ENCODE measurements at places on chromosomes 7 and 10.

DNA sequence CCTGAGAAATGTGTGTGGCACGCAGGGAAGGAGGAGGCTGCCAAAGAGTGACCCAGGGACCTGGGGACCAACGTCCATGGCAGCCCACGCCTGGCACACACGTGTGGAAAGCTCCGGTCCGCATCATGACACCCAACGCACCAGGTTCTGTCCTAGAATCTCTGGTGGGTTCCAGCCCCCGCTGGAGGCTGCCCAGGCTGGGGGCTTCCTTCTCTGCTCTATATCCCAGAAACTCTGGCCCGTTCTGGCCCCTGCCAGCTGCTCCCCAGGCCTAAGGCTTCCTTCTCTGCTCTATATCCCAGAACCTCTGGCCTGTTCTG is 261.8 kb downstream of the ELFN1 start:
- H3K27me3 ChIP-seq = no peaks in the 10 kb centered on the region
- no peak for DNase-seq
- peaks cover 5% of the 10 kb centered on the region for H3K4me1 ChIP-seq
- no peaks in the 10 kb centered on the region for H3K36me3 ChIP-seq
- no peak overlapping the region for H3K27ac ChIP-seq

DNA sequence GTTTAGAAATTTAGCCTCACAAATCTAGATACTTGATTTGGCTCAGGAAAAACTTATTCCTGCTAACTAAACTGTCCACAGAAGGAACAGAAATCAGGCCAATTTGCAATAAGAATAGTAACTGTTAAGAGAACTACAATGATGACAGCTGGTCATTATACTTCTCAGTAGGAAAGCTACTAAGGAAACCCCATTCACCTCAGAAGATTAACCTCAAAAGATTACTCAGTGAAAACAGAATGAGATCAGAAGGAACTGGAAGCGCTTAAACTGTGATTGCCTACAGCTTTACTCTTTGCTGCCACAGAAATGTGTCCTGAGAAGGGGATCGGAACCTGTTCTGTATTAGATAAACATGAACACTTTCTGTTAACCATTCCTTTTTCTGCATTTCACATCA is 24.3 kb upstream of the DNAJB12 start:
- no peaks in the 10 kb centered on the region for H3K27me3 ChIP-seq
- H3K36me3 ChIP-seq = peaks cover 27% of the 10 kb centered on the region
- H3K27ac ChIP-seq = no peak overlapping the region
- H3K4me3 ChIP-seq = no peak overlapping the region

- no peak overlapping the region for H3K4me3 ChIP-seq
- H3K27ac ChIP-seq = no peak overlapping the region
- H3K27me3 ChIP-seq = no peaks in the 10 kb centered on the region
- no peak for DNase-seq
Observed at GRCh38 chr7:90681336-90682022, 85.4 kb downstream of the CDK14 start.

GRCh38 chr10:129440722-129441316 is 26.2 kb upstream of the MGMT start:
- no peak overlapping the region for H3K27ac ChIP-seq
- no peaks in the 10 kb centered on the region for H3K4me1 ChIP-seq
- H3K4me3 ChIP-seq = no peak overlapping the region
- H3K36me3 ChIP-seq = no peaks in the 10 kb centered on the region
- no peaks in the 10 kb centered on the region for H3K27me3 ChIP-seq

DNA sequence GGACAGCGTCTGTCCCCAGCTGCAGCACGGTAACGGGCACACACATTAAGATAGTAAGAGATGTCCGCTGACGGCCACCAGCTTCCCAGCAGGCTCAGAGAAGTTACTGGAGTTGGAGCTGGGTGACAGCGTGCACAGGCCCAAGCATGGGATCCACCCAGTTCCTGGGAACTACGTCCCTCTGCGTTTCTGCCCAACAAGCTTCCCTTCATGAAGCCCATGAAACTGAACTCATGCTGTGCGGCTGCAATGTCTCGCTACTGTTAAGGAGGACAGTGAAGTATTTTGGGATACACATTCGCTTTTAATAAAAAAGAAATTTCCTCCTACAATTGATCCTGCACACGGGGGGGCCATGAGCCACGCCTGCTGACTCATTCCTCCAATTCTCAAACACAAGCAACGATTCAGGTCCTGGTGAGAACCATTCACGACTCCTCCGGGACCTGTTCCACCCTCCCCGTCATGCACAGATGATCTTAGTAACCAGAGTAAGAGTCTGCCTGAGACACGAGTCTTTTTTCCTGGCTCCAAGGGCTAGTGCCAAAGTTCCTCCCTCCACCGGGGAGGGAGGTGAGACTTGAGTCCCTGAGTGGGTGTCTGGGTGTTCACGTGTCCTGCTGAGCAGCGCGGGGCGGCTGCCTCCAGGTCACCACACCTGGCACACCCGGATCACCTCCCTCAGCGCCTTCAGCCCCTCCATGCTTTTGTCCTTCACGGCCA is 2.6 kb downstream of the PSMG3 start:
- no peak overlapping the region for H3K4me3 ChIP-seq
- H3K36me3 ChIP-seq = peaks cover 36% of the 10 kb centered on the region

- no peaks in the 10 kb centered on the region for H3K4me1 ChIP-seq
- no peak overlapping the region for H3K27ac ChIP-seq
- H3K4me3 ChIP-seq = no peak overlapping the region
- H3K27me3 ChIP-seq = no peaks in the 10 kb centered on the region
- no peaks in the 10 kb centered on the region for H3K36me3 ChIP-seq
Observed at GRCh38 chr10:94890264-94891022, 48.0 kb upstream of the CYP2C9 start.

DNA sequence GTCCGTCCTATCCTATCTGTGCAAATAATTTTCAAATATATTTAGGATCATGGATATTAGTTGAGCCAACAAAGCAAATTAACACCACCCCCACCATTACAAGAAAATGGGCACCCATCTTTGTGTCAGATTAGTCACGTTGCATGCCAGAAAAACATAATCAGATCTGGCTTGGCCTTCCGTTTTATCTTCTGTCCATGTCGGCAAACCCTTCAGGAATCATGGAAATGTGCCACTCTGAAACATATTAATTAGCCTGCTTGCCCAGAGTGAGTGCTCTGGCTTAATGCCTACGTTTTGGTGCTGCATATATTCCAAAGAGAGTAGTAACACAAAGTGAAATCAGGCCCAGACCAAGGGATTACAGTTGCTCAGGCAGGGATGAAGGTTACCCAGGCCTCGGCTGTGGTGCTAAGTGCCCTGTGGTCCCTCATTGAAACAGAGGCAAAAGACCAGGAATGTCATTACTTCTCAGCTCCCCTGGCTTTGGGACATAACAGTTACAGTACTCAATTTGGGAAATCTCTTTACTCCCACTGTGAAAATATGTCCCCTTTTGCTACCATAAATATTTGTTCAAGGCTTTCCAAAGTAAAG is 154.0 kb upstream of the LSM8 start:
- H3K4me3 ChIP-seq = no peak overlapping the region
- DNase-seq = no peak
- no peaks in the 10 kb centered on the region for H3K4me1 ChIP-seq
- H3K27me3 ChIP-seq = no peaks in the 10 kb centered on the region
- no peak overlapping the region for H3K27ac ChIP-seq

DNA sequence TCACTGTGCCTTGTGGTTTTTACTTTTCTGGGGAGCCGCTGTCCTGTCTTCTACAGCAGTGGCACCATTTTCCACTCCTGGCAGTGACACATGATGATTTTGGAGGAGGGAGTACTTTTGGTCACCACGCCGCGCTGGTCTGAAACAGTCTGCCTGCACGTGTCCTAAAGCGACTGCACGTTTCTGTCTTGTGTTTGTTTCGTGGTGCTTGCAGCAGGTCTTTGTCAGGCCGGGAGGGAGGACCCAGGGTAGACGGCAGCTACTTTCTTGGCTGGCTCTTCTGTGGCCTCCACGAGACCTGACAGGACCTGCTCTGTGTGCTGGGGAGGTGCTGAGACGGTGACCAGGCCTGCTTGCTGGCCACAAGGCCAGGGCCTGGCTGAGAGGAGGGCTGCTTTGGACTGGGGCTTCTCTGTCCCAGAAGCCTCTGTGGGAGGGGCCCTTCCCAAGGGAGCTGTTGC is 82.0 kb downstream of the GLRX3 start:
- no peak overlapping the region for H3K4me3 ChIP-seq
- no peaks in the 10 kb centered on the region for H3K27me3 ChIP-seq
- H3K4me1 ChIP-seq = no peaks in the 10 kb centered on the region
- no peaks in the 10 kb centered on the region for H3K36me3 ChIP-seq
- no peak overlapping the region for H3K27ac ChIP-seq
